Stimulated activated CD4-positive, alpha-beta T cell treated with anti-CD3 and anti-CD28 coated beads, Interleukin-1b, Interleukin-23, amount 100 ng/mL, for 1 hour (primary cell): ENCODE measurements at places on chromosomes 7 and 10.

GRCh38 chr10:124996127-124996853, 54.4 kb downstream of the ZRANB1 start:
- DNase-seq, result no peak

DNA sequence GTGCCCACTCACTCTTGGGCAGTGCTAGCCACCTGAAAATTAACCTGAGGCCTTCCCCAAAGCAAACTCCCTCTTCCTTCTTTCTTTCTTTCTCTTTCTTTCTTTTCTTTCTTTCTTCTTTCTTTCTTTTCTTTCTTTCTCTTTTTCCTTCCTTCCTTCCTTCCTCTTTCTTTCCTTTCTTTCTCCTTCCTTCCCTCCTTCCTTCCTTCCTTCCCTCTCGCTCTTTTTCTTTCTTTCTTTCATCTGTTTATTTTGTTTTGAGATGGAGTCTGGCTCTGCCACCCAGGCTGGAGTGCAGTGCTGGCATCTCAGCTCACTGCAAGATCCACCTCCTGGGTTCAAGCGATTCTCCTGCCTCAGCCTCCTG, 17.0 kb upstream of the KPNA7 start:
- DNase-seq, result no peak

GRCh38 chr7:5278766-5279165, 4.0 kb upstream of the SLC29A4 start:
- DNase-seq, result no peak

DNA sequence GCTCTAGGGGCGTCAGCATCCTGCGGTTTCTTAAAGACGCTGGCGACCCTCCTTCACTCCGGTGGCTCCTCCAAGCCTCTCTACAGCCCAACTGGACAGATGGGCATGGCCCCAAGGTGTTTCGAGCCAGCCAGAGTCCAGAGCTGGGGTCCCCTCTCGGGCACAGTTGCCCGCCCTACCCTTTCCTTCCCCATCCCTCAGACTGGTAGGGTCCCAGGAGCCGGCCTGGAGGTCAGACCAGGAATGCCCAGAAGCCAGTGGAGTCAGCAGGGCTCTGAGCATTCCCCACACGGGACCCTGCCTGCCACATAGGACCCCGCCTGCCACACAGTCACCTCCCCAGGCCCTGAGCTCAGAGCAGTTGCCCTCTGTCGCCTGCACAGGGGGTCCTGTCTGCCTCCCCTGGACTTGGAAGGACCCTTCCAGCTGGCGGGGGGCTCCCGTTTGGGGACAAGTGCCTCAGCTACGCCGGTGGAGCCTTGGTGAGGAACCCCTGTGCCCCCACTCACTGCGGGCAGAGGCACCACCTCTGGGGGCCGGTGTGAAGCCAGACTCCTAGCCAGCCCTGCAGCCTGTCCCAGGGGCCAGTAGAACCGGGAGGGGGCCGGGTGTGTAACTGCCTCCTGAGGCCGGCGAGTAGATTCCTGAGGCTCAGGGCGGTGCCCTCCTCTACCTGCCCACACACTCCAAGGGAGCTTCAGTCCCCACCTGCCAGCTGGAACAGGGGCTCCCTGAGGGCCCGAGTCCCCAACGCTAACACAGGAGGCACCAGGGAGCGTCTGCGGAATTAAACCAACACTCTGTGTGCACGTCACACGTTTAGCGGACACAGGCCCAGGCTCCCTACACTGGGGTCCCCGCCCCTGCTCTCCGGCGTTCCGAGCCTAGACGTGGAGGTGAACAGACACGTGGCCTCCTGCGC, 19.4 kb upstream of the PDGFA start:
- no peak for DNase-seq
